Stimulated activated CD8-positive, alpha-beta memory T cell treated with anti-CD3 and anti-CD28 coated beads, Interleukin-4, amount 100 ng/mL, for 48 hours (primary cell): ENCODE measurements at places on chromosomes 3 and 15.

- no peak for DNase-seq
Measured at GRCh38 chr3:7504886-7505775, 644.2 kb downstream of the GRM7 start.

DNA sequence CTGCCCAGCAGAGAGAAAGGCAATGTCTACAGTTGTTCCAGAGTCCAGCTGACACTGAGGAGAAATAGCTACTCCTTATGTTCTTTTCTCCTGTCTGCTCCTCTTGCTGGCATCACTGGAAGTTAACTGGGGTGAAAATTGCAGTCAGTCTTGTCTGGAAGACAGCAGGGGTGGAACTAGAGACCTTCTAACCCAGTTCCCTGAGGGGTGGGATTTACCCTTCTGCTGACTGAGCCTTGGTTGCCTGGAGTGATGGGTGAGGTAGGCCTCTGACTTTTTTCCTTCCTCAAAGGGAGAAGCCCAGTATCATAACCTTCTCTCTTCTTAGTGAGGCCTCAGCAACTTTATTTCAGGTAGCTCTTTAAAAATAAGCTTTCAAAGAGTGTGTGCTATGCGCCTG lies 16.2 kb downstream of the ZNF609 start:
- no peak for DNase-seq

DNA sequence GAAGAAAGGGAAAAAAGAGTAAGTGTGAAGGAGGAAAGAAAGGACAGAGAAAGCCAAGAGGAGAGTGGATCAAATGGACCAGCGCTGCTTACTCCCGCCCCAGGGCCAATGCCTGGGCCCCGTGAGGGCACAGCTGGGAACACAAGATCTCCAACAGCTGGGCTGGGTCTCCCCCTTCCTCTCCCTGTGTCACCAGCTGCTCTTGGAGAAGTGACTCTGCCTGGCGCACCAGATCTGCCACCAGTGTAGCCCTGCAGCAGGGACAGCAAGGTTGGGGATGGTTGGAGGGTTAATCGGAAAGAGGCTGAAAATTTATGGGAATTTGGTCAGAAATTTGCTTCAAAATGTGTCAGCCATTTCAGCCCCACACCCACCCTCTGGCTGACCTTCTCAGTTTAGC lies 8.4 kb downstream of the CDAN1 start:
- no peak for DNase-seq

- DNase-seq: no peak
Measured at GRCh38 chr3:78641703-78642102, 1126.1 kb downstream of the ROBO1 start.

DNA sequence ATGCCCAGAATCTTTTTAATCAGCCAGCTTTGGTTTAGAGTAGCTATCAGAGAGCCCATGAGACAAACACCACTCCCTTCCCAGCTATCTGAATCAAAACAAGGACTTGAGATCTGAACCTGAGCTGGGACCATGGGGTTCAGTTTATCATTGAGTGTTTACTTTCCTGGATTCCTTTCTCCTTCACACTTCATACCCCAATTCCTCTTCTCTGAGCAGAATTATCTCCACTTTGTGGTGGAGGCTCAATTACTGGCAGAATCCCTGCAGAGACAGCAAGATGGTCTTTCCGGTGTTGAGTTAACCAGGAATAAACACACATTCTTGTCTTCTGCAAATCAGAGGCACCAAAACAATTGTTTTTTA lies 102.4 kb downstream of the RPL22L1 start:
- no peak for DNase-seq

- DNase-seq: no peak
Measured at GRCh38 chr3:71484452-71484851, 99.1 kb downstream of the FOXP1 start.

DNA sequence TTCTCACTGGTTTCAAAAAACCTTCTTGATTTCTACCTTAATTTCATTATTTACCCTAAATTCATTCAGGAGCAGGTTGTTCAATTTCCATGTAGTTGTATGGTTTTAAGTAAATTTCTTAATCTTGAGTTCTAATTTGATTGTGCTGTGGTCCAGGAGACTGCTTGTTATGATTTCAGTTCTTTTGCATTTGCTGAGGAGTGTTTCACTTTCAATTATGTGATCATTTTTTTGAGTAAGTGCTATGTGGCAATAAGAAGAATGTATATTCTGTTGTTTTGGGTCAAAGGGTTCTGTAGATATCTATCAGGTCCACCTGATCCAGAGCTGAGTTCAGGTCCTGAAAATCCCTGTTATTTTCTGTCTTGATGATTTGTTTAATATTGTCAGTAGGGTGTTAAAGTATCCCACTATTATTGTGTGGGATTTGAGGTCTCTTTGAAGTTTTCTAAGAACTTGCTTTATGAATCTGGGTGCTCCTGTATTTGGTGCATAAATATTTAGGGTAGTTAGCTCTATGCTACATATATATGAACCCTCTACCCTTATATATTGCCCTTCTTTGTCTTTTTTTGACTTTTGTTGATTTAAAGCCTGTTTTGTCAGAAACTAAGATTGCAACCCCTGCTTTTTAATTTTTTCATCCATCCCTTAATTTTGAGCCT lies 158.4 kb upstream of the TPRG1 start:
- no peak for DNase-seq

- no peak for DNase-seq
Measured at GRCh38 chr3:186633481-186633880, 6.7 kb upstream of the FETUB start.

GRCh38 chr3:196706731-196707130 lies 5.3 kb downstream of the CEP19 start:
- no peak for DNase-seq

GRCh38 chr3:126287536-126288241 lies 69.5 kb downstream of the KLF15 start:
- peak; percentile 19 for DNase-seq

DNA sequence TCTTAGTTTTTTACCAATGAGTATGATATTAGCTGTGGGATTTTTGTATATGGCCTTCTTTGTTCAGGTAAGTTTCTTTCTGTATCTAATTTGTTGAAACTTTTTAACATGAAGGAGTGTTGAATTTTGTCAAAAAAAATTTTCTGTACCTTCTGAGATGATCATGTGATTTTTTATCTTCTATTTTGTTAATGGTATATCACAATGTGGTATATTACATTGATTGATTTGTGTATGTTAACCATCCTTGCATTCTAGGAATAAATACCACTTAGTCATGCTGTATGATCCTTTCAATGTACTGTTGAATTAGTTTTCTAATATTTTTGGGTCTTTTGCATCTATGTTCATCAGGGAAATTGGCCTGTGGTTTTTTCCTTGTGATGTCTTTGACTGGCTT lies 92.5 kb upstream of the MNS1 start:
- no peak for DNase-seq

- no peak for DNase-seq
Measured at GRCh38 chr3:102514241-102514640, 79.4 kb downstream of the ZPLD1 start.

- no peak for DNase-seq
Measured at GRCh38 chr3:89702404-89702803, 595.0 kb downstream of the EPHA3 start.

GRCh38 chr3:103712320-103713008 lies 1277.6 kb downstream of the ZPLD1 start:
- no peak for DNase-seq

- no peak for DNase-seq
Measured at GRCh38 chr3:188759336-188760005, 412.3 kb upstream of the TPRG1 start.

DNA sequence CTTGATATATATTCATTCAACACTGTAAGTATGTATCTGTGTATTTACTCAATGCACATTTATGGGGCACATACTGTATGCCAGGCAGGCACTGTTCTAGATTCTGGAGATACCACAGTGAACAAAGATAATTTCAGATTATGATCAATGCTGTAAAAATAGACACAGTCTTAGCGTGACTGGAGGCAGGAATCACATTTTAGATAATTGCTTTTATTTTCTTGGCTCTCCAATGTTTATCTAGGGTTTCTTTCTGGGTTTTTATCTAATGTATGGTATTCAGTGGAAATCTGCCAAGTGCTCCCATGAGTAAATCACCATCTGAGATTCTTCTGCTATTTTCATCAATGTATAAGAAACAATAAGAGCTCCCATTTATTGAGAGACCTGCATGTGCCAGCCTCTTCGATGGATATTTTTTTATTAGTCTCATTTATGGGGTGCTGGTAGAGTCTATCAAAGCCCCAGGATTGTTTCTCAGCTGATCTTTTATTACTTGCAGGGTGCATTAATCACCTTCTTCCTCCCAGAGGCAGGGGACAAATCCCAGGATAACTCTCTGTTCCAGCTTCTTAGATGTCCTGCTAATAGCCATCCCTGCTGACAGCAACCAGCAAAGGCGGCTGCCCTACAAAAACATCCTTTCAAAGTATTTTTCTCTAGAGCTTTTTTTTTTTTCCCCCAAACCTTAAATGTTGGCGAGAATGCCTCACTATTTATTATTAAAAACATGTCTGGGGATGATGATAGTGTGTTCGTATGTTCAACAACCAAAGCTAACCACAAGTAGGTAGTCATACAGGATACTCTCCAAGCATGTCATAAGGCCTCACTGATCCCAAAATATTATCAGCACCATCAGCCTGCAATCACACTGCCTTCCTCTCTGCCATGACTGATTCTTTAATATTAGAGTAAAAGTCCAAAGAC lies 331.0 kb upstream of the RASGRP1 start:
- no peak for DNase-seq

GRCh38 chr3:197019021-197019420 lies 10.6 kb downstream of the MELTF start:
- no peak for DNase-seq

DNA sequence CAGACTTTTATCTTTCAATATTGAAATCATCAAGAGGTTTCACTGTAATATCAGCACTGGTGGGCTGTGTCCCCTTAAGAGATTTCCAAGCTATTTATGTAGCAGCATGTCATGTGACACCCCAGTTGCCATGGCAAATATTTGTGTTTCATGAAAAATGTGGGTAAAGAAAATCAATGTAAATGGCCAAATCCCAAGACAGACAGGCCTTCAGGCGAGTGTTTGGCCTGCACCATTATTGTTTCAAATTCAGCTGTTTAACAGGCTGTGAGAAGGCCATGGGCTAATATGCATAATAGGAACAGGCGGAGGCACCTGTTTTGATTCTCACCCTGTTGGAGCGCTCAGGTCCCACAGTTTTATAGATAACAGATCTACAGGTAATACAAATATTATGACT lies 104.2 kb downstream of the IQCH start:
- DNase-seq: no peak

DNA sequence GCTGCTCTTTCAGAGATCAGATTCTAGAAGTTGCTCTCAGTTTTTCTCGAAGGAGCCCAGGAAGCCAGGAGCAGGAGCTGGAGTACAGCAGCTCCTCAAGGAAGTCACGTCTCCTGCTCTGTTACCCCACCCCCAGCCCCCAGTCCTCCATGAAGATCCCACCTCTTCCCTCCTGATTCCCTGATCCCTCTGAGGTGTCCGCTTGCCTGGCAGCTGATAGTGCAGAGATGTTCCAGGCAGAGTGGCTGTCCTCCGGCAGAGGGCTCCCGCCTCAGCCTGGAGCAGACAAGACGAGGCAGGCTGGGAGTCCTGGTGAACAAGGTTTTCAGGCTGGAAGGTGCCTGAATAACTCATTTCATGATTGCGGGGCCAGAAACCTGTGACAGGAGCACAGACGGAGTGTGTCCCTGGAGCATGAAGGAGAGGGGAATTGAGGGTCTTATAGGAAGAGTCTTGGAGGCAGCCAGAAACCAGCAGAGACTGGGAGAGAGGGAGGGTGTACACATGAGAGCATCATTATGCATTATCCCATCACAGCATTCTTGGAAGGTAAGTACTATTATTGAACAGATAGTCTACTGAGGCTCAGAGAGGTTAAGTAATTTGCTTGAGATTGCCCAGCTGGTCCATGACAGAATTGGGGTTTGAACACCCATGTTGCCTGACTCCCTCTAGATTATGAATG lies 1.2 kb downstream of the HRH1 start:
- peak; percentile 38 for DNase-seq

GRCh38 chr3:134378384-134378783 lies 4.1 kb upstream of the AMOTL2 start:
- DNase-seq: peak; percentile 37

GRCh38 chr3:169923189-169923588 lies 11.8 kb downstream of the SAMD7 start:
- DNase-seq: no peak

- DNase-seq: no peak
Measured at GRCh38 chr3:13502791-13503060, 22.6 kb downstream of the HDAC11 start.

- no peak for DNase-seq
Measured at GRCh38 chr3:156251424-156251823, 131.0 kb downstream of the KCNAB1 start.

- DNase-seq: no peak
Measured at GRCh38 chr3:108608750-108609149, 19.2 kb downstream of the DZIP3 start.

DNA sequence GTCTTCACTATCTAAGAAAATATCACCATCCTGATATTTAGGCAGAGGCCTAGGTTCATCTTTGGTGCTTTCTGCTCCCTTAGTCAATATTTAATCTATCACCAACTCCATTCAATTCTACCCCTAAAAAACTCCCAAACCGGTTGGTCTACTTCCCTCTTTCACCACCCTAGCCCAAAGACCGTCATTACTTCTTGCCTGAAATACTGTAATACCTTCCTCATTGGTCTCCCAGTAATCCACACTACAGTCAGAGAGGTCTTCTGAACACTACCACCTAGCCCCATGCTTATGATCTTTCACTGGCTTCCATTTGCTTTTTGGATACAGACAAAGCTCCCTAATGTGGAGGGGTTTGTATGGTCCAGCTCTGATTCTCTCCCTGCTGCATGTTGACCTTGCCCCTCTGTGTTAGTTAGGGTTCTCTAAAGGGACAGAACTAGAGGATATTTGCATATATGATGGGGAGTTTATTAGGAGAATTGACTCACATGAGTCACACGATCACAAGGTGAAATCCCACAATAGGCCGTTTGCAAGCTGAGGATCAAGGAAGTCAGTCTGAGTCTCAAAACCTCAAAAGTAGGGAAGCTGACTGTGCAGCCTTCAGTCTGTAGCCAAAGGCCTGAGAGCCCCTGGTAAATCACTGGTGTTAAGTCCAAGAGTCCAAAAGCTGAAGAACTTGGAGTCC lies 36.4 kb upstream of the ATP2C1 start:
- no peak for DNase-seq

GRCh38 chr3:171936191-171936841 lies 93.2 kb downstream of the TMEM212 start:
- no peak for DNase-seq

DNA sequence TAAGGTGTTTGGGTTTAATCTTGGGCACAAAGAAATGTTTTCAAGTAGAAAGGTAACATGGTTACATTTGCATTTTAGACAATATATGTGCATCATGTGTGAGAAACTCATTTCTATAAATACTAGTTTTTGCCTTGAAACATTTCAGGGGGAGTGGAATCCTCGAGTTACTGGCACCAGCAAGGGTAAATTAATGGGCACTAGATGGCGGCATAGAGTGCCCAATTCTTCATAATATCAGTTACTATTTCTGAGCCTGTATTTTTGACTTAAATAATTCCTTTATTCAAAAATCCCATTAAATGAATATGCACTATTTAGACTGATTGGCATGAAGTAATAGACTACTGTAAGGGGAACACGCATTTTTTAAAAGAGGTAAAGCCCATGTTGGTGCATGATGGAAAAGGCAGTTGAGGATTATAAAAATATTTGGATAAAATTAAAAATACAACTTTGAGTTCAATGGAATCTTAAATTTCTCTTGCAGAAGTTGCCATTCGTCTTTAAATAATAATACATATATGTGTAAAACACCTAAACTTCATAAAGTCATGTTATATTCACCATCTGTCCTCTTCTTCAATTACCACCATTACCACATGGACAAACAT lies 106.3 kb downstream of the ZBTB20 start:
- peak; percentile 39 for DNase-seq

- no peak for DNase-seq
Measured at GRCh38 chr3:152095472-152095871, 173.3 kb upstream of the MBNL1 start.
